ENCODE measurements at places on chromosomes 5 and 9.

DNA sequence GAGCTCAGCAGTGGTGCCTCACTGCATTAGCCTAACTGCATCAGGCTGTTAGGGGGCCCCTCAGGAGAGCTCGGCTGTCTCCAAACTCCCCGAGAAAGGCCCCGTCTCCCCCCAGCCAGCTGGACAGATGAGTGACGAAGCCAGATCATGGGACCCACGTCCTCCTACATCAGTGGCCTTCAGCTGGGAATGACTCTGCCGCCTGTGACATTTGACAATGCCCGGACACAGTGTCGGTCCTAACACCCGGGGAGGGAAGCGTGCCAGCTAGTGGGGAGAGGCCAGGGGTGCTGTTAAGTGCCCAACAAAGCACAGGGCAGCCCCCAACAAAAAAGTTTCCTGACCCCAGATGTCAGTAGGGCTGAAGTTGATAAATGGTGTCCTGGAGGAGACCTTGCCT, 375.2 kb upstream of the IRX2 start:
- no peak for DNase-seq

GRCh38 chr5:173680660-173681242, 64.3 kb upstream of the BOD1 start:
- no peak for DNase-seq

DNA sequence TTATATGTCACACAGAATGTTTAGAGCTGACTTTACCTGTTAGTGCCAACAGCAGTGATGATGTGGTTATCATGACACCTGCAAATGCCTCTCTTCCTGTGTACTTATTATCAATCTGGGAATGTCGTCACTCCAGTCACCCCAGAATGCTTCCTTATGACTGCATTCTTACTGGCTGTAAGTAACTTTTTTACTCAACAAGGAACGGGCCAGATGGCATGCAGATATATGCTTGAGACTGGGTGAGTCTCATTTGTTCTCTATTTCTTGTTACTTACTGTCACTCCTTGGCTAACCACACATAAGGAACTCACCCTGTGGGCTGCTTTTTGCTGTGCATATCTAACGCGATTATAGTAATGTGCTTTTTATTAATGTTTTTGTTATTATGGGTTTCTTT, 385.5 kb upstream of the MEF2C start:
- no peak for DNase-seq

DNA sequence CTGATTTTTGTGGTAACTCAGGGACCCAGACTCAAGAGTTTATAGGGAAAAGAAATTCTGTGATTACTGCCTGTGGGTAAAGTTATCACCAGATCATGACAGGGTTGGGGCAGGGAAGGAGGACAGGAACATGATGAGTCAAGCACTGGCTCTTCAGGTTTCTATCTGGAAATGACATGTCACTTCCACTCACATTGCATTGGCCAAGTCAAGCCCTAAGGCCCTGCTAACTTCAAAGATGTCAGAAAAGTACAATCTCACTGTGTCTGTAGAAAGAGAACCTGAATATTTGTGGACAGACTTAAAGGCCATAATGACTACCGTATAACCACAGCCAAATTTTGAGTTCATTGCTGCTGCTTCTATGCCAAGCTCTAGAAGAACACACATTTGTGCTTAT, 187.7 kb downstream of the TLE4 start:
- no peak for DNase-seq

- DNase-seq, result no peak
Measured at GRCh38 chr9:124007565-124008302, 3.8 kb upstream of the LHX2 start.
